ENCODE measurements at places on chromosomes 5 and 9.

GRCh38 chr5:145908206-145908960 is 28.0 kb upstream of the SH3RF2 start:
- no peak for DNase-seq

DNA sequence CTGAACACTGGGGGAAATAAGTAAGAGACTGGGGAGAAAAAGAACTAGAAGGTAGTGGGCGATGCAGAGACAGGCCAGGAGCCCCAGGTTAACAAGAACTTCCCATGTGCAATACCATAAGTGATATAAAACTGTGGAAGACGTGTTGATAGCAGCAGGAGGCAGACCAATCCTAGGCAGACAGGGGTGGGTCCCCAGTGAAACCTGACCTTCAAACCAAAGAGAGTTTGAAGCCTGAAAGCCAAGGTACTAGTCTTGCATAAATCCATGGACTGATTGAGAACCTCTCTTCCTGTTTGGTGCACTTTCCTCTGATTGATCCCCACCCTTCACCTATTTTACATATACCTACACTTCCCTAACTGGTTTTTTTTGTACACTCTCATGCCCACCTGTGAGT is 15.2 kb upstream of the HEXB start:
- no peak for DNase-seq

DNA sequence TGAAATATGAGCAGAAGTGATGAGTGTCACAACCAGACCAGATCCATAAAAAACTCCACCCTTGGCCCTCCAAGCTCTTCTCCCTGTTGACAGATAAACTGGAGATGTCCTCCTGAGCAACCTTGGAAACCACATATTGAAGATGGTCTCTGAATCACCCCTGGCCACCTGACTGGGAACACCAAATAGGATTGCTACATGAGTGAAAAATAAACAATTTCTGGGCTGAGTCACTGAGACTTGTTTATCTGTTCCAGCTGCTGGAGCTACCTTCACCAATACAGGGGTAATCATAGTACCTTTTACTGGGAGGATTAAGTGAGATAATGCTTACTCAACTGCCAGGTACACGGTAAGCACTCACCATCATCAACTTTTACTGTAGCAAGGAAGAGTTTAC is 53.3 kb downstream of the PCA3 start:
- DNase-seq = no peak

DNA sequence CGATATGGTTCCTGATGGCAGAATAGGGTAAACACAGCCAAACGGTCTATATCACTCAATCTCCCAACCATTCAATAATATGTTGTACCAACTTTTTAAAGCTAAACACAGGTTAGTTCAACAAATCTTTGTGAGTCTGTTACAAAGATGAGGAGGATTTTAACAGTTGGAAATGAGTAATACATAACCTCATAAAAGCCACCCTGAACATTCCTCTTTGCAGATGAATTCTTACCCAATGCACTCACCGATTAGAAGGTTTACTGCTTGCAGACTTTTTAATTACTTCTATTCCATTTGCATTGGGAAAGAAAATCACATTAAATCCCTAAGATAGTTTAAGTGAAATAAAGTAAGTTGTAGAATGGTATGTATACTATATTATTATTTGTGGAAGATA is 23.3 kb upstream of the TRMT10B start:
- DNase-seq = no peak

DNA sequence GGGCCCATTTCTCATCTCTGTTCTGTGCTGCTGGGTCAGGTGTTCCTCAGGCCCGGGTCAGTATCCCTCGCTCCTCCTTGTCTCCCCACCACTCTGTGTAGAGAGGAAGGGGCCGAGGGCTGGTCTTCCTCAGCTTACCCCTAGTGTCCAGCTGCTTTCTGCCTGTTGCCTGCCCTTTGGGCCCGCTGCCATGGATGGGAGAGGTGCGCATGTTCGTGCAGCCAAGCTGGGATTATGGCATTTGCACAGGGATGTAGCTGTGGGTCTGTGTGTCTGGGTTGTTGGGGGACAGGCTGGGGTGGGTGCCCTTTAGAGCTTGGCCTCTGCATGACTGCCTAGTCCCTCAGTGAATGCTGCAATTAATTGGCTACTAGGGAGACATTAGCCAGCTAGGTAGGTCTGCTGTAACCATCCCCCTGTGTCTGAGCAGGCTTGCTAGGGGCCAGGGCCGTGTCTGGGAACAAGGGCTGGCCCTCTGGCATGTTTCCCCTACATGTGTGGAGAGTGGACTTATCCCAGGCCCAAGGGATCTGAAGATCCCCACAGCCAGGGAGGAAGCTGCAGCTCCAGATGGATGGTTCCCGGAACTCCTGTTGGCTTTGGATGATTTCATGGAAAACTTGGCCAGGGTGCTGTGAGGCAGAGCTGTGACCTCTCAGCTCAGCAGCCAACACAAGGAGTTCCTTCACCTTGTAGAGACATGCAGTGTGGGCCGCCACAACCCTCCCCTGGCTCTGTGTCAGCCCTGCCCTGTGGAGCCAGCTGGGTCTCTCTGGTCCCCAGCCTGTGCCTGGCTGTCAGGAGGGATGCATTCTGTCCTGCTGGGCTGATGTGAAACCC is 161.9 kb downstream of the MACROH2A1 start:
- no peak for DNase-seq

GRCh38 chr5:36277521-36278176 is 24.1 kb downstream of the RANBP3L start:
- no peak for DNase-seq

GRCh38 chr5:143968071-143968878 is 156.3 kb downstream of the HMHB1 start:
- DNase-seq = no peak

DNA sequence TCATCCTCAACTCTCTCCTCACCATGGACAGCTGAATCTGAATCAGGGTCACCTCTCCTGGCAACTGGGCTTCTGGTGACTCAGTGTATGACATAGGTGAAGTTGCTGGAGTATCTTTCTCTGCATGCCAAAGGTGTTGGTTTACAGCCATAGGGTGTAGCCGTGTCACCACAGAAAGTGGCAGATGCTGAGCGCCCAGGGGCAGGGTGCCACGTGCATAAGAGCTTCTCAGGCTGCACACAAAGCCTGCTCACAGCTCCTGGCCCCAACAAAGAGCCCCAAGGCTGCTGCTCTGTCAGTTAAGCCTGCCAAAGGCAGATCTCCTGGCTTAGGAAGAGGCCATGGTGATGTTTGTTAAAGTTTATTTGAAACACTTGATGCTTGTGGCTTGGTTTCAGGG is 297.7 kb upstream of the WWC1 start:
- no peak for DNase-seq

DNA sequence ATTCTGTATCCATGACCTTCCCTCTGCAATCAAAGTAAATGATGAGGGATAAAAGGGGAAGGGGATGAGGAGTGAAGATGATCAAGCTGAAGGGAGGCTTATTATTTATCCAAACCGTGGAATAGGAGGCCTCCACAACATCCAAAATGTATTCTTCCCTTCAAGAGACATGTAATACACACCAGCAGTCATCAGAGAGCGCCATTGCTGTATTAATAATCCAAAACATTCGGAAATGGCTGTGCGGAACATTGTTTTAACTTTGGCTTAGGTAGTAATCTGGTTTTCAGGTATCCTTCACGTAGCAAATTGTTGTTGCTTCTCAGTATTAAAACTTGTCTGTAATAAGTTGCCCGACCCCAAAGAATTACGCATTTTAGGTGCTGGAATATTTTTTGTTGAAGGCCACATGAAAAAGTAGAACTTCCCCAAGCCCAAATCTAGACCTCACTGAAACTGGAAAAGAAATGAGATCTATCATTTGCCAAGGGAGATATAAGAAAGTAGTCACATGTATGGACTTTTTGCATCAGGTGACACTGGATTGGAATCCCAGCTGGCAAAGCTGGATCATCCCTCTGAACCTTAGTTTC is 2.6 kb upstream of the BOD1 start:
- peak; percentile 63 for DNase-seq

- no peak for DNase-seq
Observed at GRCh38 chr5:178478370-178478769, 111.8 kb downstream of the COL23A1 start.

DNA sequence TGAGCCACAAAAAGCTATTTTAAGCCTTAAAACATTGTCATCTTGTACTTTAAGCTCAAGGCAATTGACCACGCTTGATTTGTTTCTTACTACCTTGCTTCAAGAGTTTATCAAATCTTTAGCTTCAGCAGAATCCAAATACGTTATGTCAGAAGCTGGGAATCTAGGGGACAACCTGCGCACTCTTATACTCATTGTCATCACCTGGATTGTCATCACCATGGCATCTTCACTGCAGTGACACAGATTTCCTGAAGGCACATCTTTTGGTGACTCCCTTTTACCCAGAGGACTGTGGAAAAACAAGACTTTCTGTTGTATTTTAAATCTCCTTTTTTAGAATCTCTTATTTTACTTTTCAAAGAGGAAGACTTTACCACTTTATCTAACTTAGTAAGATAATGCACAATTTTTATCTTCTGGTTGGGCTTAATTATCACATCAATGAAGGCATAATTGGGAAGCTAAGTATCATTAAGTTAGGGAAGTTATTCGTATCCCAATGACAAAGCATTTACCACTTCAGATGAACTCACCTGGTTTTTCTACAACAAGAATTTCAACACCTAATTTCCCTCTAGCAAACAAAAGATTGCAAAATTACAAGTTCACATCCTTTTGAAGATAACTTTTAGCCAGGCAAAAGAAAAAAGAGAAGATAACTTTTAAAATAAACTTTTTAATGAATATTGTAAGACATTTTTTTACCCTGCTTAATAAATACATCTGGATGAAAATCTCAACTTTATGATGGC is 162.0 kb downstream of the DOCK2 start:
- no peak for DNase-seq

- DNase-seq = no peak
Observed at GRCh38 chr5:142902186-142902965, 132.2 kb downstream of the ARHGAP26 start.

- DNase-seq = no peak
Observed at GRCh38 chr5:111734597-111734996, 22.4 kb downstream of the NREP start.

DNA sequence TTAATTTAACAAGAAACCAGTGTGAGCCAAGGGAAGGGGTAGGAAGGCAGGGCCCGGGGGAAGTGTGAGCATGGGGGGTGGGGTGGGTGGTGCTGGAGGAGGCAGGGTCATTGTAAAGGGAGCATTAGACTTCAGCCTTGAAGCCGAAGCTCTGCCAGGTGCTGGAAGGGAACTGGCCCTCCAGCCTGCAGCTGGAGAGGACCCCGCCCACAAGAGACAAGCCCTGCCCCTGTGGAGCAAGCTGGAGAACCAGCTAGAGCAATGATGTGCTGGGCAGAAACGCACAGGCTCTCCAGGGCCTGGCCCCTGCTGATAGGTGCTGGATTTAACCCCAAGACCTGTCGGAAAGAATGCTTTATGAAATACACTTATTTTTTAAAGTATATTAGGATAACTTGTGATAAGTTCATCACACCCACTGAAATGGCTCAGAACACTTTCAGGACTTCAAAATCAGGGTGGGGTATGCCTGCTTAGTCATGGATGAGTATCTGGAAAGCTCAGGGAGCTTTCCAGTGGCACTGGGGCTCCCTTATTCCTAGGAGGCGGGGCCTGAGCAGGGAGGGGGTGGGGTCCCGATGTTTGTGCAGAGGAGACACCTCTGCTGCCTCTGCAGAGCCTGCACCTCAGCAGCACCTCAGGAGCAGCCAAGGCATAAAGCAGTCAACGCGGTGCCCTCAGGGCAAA is 27.1 kb downstream of the UBE2QL1 start:
- DNase-seq = no peak

- DNase-seq = no peak
Observed at GRCh38 chr5:1431021-1431811, 14.0 kb downstream of the SLC6A3 start.

- DNase-seq = no peak
Observed at GRCh38 chr5:166088389-166089039, 2202.9 kb upstream of the WWC1 start.

DNA sequence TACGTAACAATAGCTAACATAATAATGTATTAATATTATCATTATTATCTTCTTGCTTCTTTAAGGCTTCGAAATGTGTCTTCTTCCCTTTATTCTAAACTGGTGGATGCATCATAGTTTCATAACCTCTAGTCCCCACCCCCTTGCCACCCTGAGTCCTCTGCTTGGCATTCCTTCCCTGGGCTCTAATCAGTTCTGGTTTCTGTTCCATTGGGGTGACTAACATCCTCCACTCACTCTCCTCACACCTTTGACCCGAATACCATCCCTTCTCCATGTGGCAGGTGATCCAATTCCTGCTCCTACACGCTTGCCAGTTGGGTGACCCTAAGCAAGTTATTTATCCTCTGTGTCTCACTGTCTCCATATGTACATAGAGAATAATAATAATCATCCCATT is 286.1 kb downstream of the TRPM3 start:
- DNase-seq = no peak

GRCh38 chr9:115362101-115362500 is 244.1 kb upstream of the TNC start:
- DNase-seq = no peak

DNA sequence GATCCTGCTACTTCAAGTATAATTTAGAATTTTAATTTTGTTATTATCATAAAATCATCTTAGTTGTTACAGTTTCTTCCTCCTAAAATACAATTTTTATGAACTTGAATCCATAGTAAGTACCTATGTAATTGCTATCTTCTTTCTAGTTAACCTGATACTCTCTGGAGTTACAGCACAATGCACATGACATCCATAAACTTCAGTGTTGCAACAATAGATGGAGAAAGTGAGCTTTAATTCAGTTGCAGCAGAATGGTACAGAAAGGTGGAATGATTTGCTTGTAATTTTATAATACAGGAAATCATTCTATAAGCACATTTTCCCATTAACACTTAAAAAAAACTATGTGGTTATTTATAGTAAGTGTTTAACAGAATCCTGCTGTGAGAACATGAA is 372.0 kb downstream of the CDH9 start:
- DNase-seq = no peak

GRCh38 chr9:99015890-99016289 is 72.2 kb downstream of the COL15A1 start:
- no peak for DNase-seq

- DNase-seq = no peak
Observed at GRCh38 chr5:119626086-119626485, 3.3 kb upstream of the FAM170A start.

DNA sequence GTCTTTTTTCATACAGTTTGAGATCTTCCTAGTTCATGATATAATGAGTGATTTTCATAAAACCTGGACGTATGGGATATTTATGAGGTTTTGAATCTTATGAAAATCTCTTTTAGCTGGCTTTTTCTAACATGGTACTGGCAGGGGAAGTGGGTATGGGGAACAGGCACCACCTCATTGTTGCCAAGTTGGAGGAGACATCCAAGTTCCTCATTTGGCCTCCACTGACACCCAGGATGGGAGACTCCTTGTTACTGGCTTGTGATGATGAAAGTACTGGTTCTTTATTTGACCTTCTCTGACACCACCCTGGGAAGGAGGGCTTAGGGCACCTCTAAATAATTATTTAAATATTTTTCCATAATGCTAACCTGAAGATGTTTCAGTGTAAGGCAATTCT is 4.0 kb upstream of the TNPO1 start:
- DNase-seq = no peak

GRCh38 chr9:115035841-115036612 is 81.9 kb downstream of the TNC start:
- no peak for DNase-seq

GRCh38 chr5:172235132-172235780 is 41.3 kb downstream of the EFCAB9 start:
- DNase-seq = peak; percentile 6
